ENCODE measurements at places on chromosomes 2 and 18. TPM values are rescaled to one million over a fixed set of nuclear protein-coding genes. Genes with fewer than 3 reads are reported as not detected.

Gene ASAP2
- total RNA-seq, result 20.8 TPM

Gene CLEC4F
- 0.63 TPM for total RNA-seq

Gene CCDC121
- 6.2 TPM for total RNA-seq

Gene CFAP210
- not detected for total RNA-seq

Gene GAD1
- not detected for total RNA-seq

Gene SUMO1
- 66.8 TPM for total RNA-seq

Gene IL36B
- total RNA-seq, result not detected

Gene ORC4
- total RNA-seq, result 20.2 TPM

Gene KLHL14
- total RNA-seq, result 0.26 TPM

Gene CNRIP1
- 28.2 TPM for total RNA-seq

Gene DAW1
- not detected for total RNA-seq

Gene SERPINB10
- total RNA-seq, result not detected

GRCh38 chr2:36403675-36404230 lies 48.2 kb downstream of the CRIM1 start:
- DNase-seq, result no peak

- no peak for DNase-seq
These were observed 45.1 kb downstream of the SMC6 start for GRCh38 chr2:17708501-17708900.

- no peak for DNase-seq
These were observed 4.6 kb upstream of the UGT1A5 start for GRCh38 chr2:233707940-233708644.

GRCh38 chr2:120580709-120581108 lies 155.0 kb upstream of the GLI2 start:
- no peak for DNase-seq

GRCh38 chr2:82796132-82796531 lies 1662.9 kb downstream of the SUCLG1 start:
- DNase-seq, result no peak

DNA sequence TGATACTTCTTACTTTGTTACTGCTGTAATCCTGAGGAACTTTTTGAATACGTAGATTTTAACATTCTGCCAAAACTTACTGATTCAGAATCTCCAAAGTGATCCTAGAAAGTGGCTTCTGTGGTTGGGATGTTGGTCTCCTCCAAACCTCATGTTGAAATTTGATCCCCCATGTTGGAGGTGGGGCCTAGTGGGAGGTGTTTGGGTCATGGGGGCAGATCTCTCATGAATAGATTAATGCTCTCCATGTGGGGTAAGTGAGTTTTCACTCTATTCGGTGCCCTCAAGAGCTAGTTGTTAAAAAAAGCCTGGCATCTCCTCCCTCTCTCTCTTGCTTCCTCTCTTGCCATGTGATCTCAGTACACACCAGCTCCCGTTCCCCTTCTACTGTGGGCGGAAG lies 329.9 kb downstream of the HRH4 start:
- no peak for DNase-seq

- DNase-seq, result no peak
These were observed 11.8 kb downstream of the CYRIA start for GRCh38 chr2:16653799-16654198.

DNA sequence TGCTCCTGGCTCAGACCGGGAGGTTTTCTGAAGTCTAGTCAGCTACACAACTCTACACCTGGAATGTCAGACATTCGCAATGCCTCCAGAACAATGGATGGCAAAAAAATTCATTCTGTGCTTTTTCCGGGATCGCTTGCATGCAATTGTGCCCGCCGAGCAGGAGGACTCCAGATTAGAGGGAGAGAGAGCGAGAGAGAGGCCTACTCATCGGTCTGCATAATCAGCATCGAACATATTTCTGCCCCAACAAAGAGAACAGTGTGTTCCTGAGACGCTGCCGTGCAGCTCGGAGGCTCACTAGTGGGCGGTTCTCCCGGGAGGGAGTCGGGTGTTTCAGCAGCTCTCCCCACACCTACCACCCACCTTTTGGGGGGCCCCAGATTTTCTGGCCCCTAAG lies 117.1 kb downstream of the KLHL29 start:
- no peak for DNase-seq

DNA sequence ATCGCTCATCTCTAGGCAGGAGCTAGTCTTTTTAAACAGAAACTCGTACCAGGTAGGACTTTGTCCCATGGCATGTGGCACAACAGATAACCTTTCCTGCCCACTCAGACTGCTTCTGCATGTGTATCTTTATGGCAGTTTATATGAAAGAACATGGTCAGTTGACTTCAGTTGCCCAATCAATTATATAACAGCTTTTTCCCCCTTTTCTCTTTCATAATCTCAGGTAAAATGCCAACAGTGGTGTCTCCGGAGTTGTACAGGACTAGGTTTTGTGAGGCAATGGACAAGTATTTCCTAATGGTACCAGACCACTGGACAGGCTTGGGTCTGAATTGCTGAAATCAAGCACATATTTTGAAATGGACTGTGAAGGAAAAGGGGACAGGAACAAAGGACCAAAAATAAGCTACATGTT lies 51.6 kb upstream of the PTH2R start:
- DNase-seq, result no peak

- no peak for DNase-seq
These were observed 189.9 kb downstream of the UBE2E3 start for GRCh38 chr2:181170256-181170655.

DNA sequence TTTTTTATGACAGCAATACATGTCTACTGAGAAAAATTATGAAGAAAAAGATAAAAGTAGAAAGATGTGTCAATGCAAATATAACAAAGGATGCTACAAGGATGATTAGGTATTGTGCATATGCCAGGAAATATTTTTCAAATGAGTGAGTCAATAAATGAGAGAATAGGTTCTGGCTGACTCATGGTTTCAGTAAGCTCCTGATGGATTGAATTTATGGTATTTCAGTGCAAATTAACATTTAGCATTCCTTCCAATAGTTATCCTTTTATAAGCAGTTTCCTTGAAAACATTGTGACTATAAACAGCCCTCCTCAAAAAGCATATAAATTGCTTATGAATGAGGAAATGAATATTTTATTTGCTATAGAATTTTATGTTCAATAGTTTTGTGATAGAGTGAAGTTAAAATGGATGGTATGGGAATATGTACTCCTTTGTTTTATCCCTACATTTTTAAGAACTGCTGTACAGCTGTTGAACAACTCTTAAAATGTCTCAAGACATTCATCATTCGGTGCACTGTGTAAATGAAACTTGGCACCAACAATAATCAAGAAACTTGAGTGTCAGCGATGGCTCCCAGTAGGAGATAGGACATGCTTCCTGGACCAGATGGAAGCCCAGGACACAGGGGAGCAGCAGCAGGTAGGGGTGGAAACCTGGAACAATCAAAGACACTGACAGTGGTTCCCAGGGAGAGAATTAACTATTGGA lies 144.7 kb downstream of the PMAIP1 start:
- DNase-seq, result no peak

DNA sequence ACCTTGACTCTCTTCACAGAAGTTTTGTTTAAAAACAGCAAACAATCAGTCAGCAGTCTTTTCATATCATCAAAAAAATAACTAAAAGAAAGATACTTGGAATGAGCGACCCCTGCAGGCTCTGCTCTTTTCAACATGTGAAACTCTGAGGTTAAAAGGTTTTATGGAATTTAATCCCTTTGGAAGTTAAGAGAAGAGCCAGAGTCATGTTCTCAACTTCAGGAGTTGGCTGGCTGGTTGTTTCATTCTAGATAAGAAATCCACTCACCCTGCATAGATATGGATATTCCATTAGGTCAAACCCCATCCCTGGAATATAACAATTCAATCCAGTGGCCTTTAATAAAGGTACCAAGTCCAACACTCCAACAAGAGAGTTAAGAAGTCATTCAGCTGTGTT lies 115.6 kb upstream of the RMDN2 start:
- peak; percentile 7 for DNase-seq

- no peak for DNase-seq
These were observed 38.8 kb downstream of the AQP4 start for GRCh38 chr18:26826656-26827235.

- no peak for DNase-seq
These were observed 67.9 kb downstream of the BIRC6 start for GRCh38 chr2:32424739-32425138.

DNA sequence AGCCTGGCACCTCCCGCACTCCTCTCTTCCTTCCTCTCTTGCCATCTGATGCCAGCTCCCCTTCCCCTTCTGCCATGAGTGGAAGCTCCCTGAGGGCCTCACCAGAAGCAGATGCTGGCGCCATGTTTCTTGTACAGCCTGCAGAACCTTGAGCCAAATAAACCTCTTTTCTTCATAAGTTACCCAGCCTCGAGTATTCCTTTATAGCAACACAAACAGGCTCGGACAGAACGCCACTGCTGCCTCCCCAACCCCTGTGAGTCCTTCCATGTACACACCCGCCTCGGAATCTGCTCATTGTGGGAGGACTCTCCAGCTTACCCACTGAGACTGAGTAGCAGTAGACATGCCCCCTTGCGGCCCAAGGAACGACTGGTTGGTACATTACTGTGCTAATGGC lies 8.3 kb upstream of the RPS7 start:
- DNase-seq, result no peak

DNA sequence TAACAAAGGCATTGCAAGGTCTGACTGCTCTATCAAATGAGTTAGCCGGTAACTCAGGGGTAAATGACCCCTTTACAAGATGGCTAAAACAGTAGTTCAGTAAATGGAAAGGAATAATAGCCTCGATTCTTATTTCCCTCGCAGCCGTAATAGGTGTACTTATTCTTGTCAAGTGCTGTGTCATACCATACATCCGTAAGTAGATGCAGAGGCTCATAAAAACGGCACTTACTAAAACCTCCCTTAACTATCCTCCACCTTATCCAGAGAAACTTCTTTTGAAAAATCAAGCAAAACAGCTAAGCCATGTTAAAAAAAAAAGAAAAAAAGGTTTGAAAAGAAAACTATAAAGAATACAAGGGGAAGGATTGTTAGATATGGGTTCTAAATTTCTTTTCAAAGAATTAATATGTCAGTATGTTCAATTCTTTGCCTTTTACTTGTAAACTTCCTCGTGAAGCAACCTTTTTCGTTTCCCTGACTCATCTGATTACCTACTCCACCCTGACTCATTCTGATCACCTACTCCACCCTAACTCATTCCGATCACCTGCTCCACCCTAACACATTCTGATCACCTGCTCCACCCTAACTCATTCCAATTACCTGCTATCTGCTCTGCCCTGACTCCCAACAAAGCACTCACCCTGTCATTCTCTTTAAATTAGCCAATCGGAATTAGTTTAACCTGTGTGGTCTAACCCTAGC lies 127.5 kb downstream of the SPAG16 start:
- no peak for DNase-seq

DNA sequence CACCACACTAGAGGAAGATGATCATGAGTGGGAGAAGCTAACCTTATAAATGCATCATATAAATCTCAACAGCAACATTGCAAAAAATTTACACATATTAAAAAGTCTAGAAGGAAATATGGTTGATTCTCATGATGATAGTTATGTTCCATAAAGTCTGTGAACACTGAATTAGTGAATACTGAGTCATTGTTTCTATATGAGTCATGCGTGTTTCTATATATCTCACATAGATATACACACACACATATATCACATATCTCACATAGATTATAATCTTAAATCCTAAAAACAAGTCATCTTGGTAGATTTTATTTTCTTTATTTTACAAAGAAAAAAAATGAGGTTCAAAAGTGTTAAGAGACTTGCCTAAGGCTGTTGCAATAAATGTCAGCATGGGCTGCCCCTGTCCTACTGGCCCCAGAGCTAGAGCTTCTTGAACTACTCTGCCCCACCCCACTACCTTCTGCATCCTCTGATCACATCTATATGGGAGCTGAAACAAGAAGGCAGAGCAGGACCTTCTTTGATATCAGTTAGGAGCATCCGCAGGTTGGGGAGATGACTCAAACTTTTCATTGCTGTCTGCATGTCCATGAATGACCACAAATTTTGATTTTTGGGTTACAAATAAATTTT lies 81.8 kb upstream of the ADAM23 start:
- DNase-seq, result no peak

- DNase-seq, result no peak
These were observed 42.4 kb downstream of the KLF7 start for GRCh38 chr2:207123335-207123744.

GRCh38 chr2:229514273-229514895 lies 200.0 kb downstream of the DNER start:
- DNase-seq, result no peak

DNA sequence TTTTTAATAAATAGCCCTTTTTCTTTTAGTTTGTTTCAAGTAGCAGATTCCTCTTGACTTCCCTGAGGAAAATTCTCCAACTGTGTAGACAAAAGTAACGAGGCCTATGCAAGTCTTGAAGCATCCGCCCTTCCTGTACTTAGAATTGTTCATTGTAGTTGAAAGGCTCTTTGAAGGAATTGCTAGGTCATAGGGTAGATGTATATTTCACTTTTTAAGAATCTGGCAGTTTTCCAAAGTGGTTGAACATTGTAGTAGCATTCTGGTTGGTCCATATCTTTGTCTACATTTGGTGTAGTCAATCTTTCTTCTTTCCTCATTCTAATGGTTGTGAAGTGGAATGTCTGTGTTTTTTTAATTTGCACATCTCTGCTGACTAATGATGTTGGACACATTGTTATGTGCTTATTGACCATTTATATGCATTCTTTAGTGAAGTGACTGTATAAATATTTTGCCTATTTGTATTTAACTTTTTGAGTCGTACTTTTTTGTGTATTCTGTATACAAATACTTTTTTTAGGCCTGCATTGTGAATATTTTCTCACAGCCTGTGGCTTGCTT lies 5.6 kb upstream of the SERPINB11 start:
- DNase-seq, result no peak

- DNase-seq, result no peak
These were observed 12.1 kb downstream of the CD226 start for GRCh38 chr18:69935319-69936190.

GRCh38 chr2:69724540-69725159 lies 17.3 kb upstream of the ANXA4 start:
- DNase-seq, result peak; percentile 96

DNA sequence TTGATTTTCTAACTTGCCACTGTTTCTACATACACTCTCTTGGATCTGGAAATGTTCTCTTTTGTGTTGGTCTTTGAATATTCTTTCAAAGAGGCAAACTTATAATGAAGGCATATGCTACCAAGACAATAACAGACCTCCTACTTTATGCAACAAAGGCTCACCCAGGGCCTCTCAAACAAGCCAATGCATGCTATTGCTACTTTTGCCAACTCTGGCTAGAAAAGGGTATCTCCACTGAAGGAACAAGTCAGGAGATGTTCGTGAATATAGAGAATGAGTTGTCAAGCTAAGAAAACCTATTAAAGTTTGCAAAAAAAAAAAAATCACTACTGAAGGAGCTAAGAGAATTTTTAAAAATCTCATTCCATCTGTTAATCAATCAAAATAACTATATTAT lies 15.9 kb upstream of the DSG2 start:
- DNase-seq, result no peak
